ENCODE measurements at places on chromosomes 4 and X.
A peak's percentile ranks its signal among the peaks of the same experiment; 100 is the strongest.

DNA sequence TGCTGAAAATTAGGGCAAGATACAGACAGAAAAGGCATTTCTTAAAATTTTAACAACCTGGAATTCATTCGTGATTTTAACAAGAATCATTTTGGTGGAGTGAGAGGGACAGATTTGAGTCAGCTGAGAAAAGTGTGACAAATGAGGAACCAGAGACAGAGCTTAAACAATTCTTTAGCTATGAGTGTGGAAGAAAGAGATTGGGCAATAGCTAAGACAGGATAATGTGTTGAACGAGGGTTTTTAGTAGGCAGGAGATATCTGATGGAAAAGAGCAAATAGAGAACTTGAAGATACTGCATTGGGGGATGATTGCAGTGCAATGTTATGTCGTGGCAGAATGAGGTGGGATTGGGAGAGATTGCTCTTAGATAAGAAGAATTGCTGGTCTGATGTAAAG lies 164.2 kb upstream of the SPRY1 start:
- no peak for DNase-seq

- no peak for DNase-seq
Measured at GRCh38 chr4:137420901-137421396, 111.3 kb downstream of the PCDH18 start.

GRCh38 chr4:98314791-98315565 lies 53.8 kb downstream of the RAP1GDS1 start:
- no peak for DNase-seq

- DNase-seq = peak; percentile 53
Measured at GRCh38 chr4:149980941-149981340, 97.3 kb upstream of the DCLK2 start.

DNA sequence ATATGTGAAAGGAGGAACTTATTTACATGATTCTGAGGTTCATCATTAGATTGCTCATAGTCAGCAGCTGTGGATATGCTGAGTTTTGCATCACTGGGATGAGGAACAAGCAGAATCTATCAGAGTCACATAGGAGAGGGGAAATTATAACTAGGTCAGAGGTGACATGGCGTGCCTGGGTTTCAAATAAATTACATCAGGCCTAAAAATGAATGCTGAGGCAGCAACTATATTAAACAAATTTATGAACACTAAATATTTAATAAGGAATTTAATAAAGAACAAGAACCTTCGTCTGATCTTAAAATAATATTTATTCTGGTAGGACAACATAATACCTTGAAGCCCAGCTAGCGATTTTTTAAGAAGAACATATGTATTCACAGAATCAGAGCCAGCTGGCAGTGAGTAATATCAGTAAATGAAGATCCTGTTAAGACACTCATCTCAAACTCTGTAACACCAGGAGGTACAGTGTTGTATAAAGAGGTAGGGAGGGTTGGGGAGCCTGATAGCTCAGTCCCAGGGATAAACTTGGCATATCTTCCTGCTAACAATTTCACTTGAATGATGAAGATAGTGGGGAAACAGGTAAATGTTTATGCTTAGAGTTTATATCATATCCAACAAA lies 60.9 kb upstream of the HS3ST1 start:
- no peak for DNase-seq

- no peak for DNase-seq
Measured at GRCh38 chr4:141066690-141067089, 66.6 kb downstream of the RNF150 start.

DNA sequence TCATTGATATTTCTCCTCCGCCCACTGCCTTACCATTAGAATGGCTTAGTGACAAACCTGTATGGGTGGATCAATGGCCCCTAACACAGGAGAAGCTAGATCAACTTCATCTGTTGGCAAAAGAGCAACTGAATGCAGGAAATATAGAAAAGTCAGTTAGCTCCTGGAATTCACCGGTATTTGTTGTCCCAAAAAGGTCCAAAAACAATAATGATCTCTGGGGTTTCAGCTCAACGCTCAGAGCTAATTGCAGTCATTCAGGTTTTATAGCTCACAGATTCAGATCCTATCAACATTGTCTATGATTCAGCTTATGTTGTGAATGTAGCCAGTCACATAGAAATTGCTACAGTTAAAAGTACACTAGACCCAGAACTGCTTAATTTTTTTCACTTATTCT lies 124.0 kb upstream of the ZCCHC13 start:
- DNase-seq = no peak

DNA sequence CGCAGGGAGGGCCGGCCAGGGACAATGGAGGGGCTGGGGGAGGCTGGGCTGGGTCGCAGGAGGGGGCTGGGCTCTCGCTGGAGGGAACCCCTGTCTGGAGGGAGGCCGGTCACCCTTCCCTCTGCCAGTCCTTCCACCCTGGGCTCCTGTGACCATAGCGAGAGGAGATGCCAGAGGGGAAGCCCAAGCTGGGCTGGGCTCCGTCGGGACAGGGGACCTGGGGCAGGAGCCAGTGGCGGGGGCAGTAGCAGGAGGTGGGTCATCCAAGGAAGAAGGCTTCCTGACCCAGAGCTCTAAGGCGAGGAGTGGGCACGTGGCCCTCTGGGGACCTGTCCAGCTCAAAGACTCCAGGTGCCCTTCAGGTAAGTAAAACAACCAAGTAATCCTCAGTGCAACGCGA lies 16.9 kb downstream of the CTAG1B start:
- no peak for DNase-seq

GRCh38 chrX:136260776-136261175 lies 9.6 kb upstream of the MAP7D3 start:
- DNase-seq = no peak

DNA sequence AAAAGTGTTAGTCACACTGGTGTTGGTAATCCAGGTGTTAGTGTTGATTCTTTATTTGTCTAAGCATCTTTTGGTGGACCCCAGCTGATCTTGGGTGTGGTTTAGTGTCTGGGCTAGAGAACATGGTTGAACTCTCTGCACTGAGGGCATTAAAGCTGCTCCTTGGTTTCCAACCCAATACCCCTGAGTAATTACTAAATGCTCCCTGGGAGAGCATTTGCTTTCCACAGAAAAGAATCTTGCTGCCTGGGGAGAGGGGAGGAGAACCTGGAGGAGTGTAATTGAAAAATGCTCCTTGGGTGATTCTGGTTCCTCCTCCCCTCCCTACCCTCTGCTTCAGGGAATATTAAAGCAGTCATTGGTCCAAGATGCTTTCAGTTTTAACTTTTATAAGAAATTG lies 3.1 kb downstream of the GUCY1B1 start:
- no peak for DNase-seq

GRCh38 chr4:89715631-89716030 lies 121.3 kb downstream of the SNCA start:
- no peak for DNase-seq

DNA sequence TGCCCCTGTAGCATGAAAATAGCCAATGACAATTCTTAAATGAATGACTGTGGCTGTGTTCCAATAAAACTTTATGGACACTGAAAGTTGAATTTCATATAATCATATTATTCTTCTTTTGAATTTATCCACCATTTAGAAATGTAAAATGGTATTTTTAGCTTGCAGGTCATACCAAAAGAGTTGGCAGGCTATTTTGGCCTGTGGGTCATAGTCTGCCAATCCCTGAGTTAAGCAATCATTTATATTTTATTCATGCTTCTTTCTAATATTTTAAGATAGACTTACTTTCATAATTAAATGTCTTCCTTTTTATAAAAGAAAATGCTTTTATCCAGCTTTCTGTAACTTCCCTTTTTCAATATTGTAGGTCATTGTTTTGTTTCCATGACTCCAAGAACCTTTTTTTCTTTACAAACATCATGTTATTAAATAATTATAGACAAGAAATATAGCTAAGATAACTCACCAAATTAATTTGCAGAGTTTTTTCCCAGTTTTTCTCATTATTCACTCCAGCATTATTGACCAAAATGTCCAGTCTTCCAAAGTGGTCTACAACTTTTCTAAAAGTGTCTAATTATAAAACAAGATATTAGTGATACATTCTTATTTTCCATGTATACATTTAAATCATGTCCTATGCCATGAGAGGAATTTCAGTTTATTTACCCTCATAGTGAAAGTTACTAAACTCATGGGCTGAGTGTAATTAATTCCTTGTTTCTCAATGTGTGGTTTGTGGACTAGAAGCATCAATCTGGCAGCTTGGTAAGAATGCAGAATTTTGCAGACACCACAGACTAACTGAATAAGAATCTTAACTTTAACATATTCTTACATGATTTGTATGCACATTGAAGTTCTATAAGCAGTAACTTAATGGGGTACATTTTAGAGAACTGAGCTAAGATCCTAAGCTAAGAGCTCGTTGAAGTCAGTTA lies 4.5 kb downstream of the HPGD start:
- no peak for DNase-seq

GRCh38 chrX:150525061-150525919 lies 43.1 kb upstream of the MTM1 start:
- no peak for DNase-seq

- DNase-seq = no peak
Measured at GRCh38 chrX:68841251-68842049, 12.6 kb downstream of the EFNB1 start.

DNA sequence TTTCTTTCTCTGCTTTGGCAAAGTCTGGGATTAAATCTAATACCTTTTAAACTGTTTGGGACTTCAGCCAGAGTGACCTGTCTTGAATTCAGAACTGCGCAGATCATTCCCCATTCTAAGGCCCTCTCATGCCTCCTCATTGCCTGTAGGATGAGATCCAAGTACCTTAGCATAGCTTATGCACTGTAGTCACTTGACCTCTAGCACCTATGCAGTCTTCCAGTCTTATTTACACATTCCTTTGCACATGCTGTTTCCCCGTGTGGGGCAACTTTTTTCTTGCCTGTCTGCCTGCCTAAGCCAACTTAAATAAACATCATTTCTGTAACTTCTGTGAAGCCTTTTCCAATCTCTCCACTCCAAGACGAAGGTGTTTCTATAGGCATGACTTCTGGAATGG lies 68.4 kb downstream of the AR start:
- no peak for DNase-seq

- no peak for DNase-seq
Measured at GRCh38 chr4:25551605-25552004, 104.0 kb upstream of the SLC34A2 start.

- no peak for DNase-seq
Measured at GRCh38 chr4:84875636-84876371, 90.7 kb downstream of the WDFY3 start.

DNA sequence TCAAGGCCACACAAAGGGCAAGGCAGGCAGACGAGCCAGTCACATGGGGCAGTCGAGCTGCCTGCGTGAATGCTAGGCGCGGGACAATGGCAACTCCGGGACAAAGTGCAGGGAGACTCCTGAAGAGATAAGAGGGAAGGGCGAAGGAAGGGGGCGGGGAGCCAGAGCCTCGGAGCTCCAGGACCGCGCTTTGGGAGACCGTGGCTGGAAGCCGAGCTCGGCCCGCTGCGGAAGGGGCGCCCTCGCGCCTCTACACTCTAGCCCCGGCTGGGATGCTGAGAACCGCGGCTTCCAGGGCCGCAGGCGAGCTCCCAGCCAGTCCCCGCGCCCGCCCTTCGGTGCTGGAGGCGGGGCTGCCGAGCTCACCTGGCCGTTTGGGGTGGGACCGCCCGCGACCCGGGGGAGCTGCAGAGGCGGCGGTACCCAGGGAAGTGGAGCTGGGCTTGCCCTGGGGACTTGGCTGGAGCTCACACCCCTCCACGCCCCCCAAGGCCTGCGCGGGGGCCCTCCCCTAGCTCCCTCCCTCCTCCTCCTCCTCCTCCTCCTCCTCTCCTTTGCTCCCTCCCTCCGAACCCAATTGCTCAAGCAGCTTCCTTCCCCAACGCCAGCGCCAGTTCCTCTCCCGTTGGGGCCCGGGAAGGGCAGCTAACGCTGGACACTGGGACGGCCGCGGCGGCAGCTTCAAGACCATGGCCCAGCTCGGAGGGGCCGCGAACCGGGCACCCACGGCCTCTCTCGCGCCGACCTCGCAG lies at the start of gene SOWAHD:
Gene SOWAHD, plus strand, starts transcription at position 610 of the 752 bp plus-strand sequence. Its CDS starts 80 bp downstream, at position 690.
- no peak for DNase-seq

DNA sequence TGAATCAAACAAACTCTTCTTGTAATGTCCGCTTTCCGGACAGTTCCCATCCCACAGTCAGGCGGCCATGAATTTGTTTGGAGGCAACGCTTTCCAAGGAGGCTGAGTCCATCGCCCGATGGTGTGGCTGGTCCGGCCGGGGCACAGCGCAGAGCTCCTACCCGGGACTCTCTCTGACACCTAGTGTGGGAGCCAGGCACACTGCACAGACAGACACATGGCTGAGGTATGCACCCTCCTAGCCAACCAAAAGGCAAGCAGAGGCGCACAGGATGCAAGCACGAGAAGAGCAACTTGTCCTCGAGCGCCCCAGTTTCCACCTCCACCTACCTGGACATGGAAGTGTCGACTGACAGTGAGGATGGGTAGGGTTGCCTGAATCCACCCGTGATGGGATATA lies 87.5 kb downstream of the LEF1 start:
- no peak for DNase-seq

DNA sequence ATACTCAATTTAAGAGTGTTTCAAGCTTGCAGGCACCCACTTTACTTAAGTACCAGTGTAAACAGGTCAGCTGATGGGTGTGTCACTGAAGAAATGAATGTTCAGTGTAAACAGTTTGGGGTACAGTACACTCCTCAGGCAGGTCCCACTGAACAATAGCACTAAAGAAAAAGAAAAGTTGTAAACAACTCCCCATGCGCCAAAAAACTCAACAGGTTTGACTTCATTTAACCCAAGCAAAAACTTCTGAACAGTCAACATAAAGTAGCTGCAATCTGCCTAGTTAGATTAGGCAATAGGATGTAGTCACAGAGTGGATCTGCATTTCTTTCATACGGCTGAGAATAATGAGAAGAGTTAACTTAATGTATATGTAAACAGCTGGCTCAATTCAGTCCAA lies 93.2 kb downstream of the FAM13A start:
- DNase-seq = no peak
